B cell (primary cell): ENCODE measurements at places on chromosomes 5 and 9. TPM values are rescaled to one million over a fixed set of nuclear protein-coding genes. Genes with fewer than 3 reads are reported as not detected.

DNA sequence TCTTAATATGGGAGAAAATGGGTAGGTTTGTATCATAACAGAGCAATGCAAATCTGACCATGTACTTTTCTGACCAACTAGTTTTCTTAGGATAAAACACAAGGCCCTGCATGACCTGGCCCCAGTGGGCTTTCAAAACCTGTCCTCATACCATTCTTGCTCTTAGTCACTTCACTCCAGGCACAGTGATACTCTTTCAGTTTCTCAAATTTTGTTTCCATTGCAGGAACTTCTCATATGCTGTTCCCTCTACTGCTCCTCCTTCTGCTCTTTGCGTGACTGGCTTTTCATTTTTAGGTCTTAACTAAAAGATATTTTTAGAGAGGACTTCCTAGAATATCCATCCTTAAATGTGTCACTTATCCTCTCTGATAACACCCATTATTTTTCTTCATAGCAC is 112.4 kb downstream of the INIP start:
- DNase-seq, result no peak
- H3K36me3 ChIP-seq, result no peaks in the 10 kb centered on the region
- H3K4me1 ChIP-seq, result no peaks in the 10 kb centered on the region
- no peak overlapping the region for H3K27ac ChIP-seq
- no peak overlapping the region for H3K4me3 ChIP-seq

GRCh38 chr9:97980918-97981845 is 2.0 kb upstream of the ANP32B start:
- no peaks in the 10 kb centered on the region for H3K36me3 ChIP-seq
- no peak overlapping the region for H3K4me3 ChIP-seq
- no peaks in the 10 kb centered on the region for H3K27me3 ChIP-seq

GRCh38 chr5:171597946-171598640 is 178.6 kb downstream of the FGF18 start:
- no peaks in the 10 kb centered on the region for H3K36me3 ChIP-seq
- no peak for DNase-seq
- H3K27ac ChIP-seq, result no peak overlapping the region
- no peaks in the 10 kb centered on the region for H3K27me3 ChIP-seq

DNA sequence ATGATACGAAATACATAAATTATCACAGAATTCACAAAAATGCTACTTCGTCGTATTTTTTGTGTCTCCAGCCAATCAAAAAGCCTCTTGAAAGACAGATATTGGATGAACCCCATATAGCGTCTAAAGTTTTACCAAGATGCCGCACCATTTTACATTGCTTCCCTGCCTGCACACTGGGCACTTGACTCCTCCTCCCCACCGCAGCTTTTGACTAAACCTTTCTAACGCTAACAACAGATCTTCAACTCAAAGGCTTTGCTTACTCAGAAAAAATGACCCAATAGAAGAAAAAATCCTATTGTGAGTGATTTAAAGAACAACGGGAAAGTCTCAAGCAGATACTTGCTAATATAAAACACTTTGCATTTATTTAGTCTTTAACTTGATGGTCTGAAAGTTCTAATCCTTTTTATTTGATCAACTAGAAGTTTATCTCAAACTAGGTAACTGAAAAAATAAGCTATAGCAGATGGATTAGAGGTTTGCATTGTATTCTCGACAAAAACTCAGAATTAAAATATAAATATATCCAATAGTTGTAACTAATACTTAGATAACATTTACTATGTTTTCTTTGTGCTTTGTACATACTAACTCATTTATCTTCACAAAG is 609.1 kb upstream of the DMAC1 start:
- H3K4me3 ChIP-seq, result no peak overlapping the region
- H3K27ac ChIP-seq, result no peak overlapping the region
- H3K27me3 ChIP-seq, result no peaks in the 10 kb centered on the region
- no peaks in the 10 kb centered on the region for H3K36me3 ChIP-seq
- DNase-seq, result no peak
- no peaks in the 10 kb centered on the region for H3K4me1 ChIP-seq

GRCh38 chr5:170533383-170533782 is 29.6 kb downstream of the KCNIP1 start:
- H3K4me1 ChIP-seq, result no peaks in the 10 kb centered on the region
- no peak for DNase-seq
- H3K27me3 ChIP-seq, result no peaks in the 10 kb centered on the region
- no peak overlapping the region for H3K27ac ChIP-seq
- H3K36me3 ChIP-seq, result no peaks in the 10 kb centered on the region

The TXNDC8 gene
- not detected in 2 replicates for total RNA-seq

- H3K27me3 ChIP-seq, result no peaks in the 10 kb centered on the region
- no peaks in the 10 kb centered on the region for H3K36me3 ChIP-seq
- DNase-seq, result no peak
- H3K27ac ChIP-seq, result no peak overlapping the region
- no peaks in the 10 kb centered on the region for H3K4me1 ChIP-seq
- no peak overlapping the region for H3K4me3 ChIP-seq
Observed at GRCh38 chr5:111386832-111387162, 125.5 kb downstream of the STARD4 start.

DNA sequence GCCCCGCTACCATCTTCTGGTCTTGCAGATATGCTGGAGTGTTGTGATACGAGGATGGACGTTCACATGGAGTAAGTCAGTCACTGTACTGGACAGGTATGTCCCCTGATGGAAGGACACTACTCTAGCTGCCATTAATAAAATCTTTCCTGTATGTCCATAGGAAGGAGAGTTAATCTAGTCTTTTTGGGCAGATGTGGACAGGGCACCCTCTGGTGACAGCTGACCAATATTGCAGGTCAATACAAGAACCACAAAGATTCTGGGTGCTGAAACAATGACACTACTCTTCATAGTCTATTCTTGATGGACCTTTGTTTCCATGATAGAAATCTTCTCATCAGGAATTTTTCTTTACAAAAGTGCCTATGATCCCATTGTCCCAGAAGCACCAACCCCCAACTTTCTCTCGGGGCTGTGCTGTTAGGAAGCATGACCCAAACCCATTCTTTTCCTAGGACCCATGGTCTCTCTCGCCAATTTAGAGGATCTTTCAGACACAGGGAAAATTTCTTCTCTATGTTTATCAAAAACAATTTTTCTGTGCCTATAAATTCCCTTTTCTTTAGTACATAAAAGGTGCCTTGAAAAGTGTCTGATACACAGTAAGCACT is 376.9 kb downstream of the DTWD2 start:
- DNase-seq, result no peak
- H3K27ac ChIP-seq, result no peak overlapping the region
- no peaks in the 10 kb centered on the region for H3K4me1 ChIP-seq
- no peaks in the 10 kb centered on the region for H3K27me3 ChIP-seq
- no peak overlapping the region for H3K4me3 ChIP-seq
- no peaks in the 10 kb centered on the region for H3K36me3 ChIP-seq

- no peaks in the 10 kb centered on the region for H3K27me3 ChIP-seq
- no peak overlapping the region for H3K4me3 ChIP-seq
- H3K4me1 ChIP-seq, result no peaks in the 10 kb centered on the region
- H3K36me3 ChIP-seq, result no peaks in the 10 kb centered on the region
- no peak overlapping the region for H3K27ac ChIP-seq
Observed at GRCh38 chr5:154163327-154164248, 26.9 kb upstream of the GALNT10 start.

- H3K4me1 ChIP-seq, result no peaks in the 10 kb centered on the region
- no peak for DNase-seq
- no peak overlapping the region for H3K4me3 ChIP-seq
Observed at GRCh38 chr5:80438739-80439138, 30.9 kb downstream of the ZFYVE16 start.

- no peak overlapping the region for H3K27ac ChIP-seq
- no peak for DNase-seq
- no peaks in the 10 kb centered on the region for H3K4me1 ChIP-seq
- no peaks in the 10 kb centered on the region for H3K27me3 ChIP-seq
- no peaks in the 10 kb centered on the region for H3K36me3 ChIP-seq
- H3K4me3 ChIP-seq, result no peak overlapping the region
Observed at GRCh38 chr5:120388016-120388781, 75.9 kb upstream of the PRR16 start.

DNA sequence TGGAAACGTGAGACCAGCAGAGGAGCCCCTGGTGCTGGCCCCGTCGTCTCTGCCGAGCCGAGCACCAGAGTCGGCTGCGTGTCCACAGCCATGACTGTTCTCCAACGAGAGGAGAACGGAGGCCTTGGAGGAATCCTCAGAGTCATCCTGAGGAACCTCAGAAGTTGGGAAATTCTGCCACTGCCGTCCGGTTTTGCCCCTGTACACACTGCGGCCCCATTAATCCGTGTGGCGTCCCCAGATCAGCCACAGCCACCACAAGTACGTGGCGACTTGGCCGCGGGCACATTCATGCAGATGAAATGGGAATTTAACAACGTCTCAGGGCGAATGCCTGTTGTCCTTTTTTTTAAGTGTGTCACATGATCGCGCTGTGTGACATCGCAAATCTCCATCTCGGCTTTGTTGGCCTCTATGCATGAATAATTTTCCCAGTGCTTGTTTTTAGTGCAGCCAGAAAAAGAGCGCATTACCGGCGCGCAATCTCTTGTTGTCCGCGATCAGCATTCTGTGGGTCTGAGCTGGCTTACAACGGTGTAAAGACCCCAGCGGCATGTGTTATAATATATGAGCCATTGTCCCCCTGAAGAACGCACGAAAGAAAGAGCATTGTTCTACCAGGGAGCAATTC is 323.0 kb upstream of the IRX4 start:
- no peaks in the 10 kb centered on the region for H3K4me1 ChIP-seq
- H3K4me3 ChIP-seq, result no peak overlapping the region
- no peak overlapping the region for H3K27ac ChIP-seq
- no peaks in the 10 kb centered on the region for H3K36me3 ChIP-seq

- no peak overlapping the region for H3K4me3 ChIP-seq
- no peaks in the 10 kb centered on the region for H3K4me1 ChIP-seq
- DNase-seq, result no peak
- H3K36me3 ChIP-seq, result no peaks in the 10 kb centered on the region
- H3K27me3 ChIP-seq, result no peaks in the 10 kb centered on the region
Observed at GRCh38 chr9:29751226-29751625, 2177.9 kb upstream of the C9orf72 start.
